Activated CD8-positive, alpha-beta memory T cell treated with anti-CD3 and anti-CD28 coated beads for 1 hour (primary cell): ENCODE measurements at places on chromosomes 2 and 18.

DNA sequence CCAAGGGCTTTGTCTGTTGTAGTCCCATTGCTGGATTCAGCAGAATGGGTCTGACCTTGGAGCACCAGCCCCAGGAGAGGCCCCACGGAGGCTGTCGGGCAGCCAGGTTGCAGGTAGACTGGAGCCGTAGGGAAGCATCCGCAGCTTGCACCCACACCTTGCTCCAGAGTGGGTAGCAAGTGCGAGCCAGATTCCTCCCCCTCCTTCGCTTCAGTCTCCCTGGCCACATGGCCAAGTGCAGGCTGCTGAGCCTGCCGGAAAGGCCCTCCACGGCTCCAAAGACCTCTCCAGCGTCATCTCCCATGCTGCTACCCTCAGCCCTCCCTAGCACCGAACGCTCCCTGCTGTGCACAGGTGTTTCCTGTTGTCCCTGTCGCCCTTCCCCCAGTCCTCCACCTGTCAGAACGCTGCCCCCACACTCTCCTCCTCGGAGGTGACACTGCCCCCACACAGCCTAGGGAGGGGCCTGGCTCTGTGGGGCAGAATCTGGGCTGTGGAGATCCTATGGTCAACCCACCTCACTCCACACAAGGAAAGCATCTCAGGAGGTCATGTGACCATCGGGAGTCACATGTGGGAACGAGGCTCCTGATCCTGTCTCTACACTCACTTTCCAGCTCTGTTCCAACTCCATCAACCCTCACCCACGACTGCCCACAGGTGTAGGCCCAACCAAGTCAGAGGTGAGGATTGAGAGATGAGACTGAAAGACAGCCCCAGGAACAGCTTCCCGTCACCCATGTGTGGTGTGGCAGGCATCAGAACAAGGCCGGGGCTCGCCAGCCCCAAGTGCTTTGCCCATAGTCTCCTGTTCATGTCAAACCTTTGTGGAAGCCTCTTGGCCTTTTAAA is 8.3 kb downstream of the KCNF1 start:
- no peak for DNase-seq

- no peak for DNase-seq
These were observed 50.8 kb downstream of the CCBE1 start for GRCh38 chr18:59646228-59646962.

GRCh38 chr2:189802396-189802912 is 18.2 kb downstream of the PMS1 start:
- no peak for DNase-seq

- no peak for DNase-seq
These were observed 118.6 kb downstream of the PARD3B start for GRCh38 chr2:204663816-204664425.

- no peak for DNase-seq
These were observed 24.7 kb downstream of the NUP35 start for GRCh38 chr2:183148955-183149354.

DNA sequence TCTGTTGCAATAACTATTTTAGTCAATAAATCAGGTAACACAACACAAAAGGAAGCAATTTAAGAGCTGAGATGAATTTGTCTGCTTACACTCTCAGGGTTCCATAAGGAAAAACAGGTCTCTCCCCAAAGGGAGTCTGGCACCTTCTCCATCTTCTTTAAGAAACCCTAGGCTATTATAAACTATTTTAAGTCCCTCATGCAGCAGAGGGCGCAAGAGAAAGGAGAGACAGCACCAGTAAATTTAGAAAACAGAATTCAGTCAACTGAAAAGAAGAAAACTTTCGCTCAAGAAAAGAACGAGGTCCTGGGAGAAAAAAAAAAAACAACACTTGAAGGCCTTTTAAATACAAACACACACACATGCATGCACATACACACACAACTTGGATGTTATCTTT is 19.1 kb downstream of the SULT1C4 start:
- no peak for DNase-seq
